Nephron progenitor cell (in vitro differentiated cells): ENCODE measurements at places on chromosomes 11 and 22.

DNA sequence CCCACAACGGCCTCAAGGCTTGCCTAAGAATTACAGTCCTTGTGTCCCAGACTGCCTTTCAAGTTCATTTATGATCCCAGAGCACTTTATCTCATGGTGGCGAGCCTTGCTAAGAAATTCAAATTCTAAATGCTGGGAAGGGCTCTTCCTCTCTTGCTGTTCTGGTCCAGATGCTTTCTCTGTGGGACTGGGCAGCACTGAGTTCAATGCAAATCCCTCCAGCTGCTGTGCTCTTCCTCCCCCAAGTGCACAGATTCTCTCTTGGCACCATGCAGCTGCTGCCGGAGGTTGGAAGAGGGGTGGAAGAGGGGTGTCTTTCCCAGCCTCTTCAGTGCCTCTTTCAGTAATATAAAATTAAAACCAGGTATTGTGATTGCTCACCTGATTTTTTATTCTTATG is 828.0 kb downstream of the DLG2 start:
- no peak for DNase-seq

GRCh38 chr22:48093981-48094380 is 1331.5 kb downstream of the TBC1D22A start:
- DNase-seq: no peak

DNA sequence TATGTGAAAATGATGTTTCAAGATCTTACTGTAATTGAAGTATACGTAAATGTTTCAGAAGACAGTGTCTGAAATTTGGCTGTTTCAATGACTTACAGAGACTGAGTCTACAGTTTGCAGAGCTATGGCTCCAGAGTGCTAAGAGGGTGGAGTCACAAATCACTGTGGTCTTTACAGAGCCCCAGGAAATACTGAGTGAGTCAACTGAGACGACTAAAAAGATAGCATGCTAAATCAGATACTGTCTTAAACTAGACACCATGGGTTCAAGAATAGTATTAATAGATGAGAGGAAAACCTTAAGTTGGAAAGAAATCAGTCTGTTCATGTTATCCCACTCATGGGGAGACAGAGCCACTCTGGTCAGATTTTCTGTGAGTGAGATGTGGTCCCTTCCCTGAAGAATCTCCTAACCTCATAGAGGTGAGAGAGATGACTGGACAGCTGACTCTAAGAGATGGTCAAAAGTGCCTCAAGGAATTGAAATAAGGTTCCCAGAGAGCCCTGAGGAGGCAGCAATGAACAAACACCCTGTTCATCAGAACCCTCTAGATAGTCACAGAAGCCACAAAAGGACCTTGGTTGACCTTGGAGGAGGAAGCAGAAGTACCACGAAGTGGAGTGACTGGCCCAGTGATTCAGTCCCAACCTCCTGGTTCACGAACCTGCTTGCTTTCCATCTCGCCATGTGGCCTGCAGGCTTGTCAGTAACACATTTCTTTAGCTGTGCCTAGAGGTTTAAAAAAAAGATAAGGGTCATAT is 30.2 kb downstream of the C11orf91 start:
- no peak for DNase-seq

DNA sequence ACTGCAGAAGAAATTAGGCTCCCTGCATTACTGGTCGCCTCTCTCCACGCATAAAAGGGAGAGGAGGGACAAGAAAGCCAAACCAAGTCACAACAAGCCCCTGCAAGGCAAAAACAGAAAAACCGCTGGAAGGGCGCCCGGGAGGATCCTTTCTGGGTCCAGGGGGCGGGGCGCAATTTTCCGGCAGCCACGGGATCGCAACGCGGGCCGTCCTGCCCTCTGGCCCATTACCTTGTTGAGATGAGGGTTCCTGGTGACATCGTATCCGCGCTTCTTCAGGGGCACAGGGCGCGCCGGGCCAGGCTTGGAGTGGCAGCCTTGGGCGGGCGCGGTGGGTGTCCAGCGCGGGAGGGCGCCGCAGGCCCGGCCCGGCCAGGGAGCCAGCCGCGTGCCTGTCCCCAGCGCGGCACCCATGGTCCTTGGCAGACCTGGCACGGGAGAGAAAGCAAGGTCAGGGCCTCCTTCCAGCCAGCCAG is 847 bp downstream of the ME3 start:
- DNase-seq: peak; percentile 51

DNA sequence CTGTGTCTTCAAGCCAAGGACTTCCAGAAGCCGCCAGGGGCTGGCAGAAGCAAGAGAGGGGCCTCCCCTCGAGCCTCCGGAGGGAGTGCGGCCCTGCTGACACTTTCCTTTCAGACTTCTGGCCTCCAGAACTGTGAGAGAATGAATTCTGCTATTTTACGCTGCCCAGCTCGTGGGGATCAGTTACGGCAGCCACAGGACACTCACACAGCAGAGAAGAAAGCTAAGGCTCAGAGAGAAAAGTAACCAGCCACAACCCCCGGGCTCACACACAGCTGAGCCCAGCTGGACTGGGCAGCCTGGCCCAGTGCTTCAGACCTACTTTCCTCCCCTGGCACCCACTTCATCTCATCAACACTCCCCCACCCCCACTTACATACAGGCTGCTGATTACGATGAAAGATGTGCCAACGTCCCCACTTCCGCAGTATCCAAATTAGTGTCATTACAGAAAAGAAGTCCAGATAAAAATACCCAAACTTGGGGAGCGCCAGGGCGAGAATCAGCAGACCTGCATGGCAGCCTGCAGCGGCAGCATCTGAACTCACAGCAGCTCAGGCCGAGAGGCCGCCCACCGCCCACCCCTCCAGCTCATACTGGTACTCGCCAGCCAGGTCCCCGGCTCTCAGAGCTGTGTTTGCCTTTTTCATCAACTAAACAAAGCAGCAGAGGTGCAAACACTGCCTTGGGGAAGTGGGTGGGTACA is 15.3 kb downstream of the PHF21B start:
- DNase-seq: no peak

- no peak for DNase-seq
Observed at GRCh38 chr22:20012741-20013331, 3.8 kb downstream of the ARVCF start.

- DNase-seq: no peak
Observed at GRCh38 chr11:126585388-126585773, 229.9 kb downstream of the ST3GAL4 start.

- DNase-seq: no peak
Observed at GRCh38 chr11:88288560-88288959, 49.0 kb downstream of the CTSC start.

DNA sequence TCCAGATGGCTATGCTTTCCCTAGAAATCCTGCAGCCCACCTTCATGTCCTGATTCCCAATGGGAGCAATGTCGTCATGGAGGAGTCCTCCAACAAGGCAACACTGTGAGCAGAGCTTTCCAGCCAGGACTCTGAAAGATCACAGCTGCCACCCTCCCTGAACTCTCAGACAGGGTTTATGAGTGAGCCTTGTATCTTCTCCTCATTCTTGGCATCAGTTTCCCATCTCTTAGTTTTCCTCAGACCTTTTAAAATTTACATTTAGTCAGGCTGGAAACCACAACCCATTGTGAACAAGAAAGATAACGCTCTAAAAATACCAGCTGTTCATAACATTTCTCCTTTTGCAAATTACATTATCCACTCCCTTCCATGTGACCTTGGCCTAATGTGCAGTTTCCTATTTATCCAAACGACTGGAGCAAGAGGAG is 15.6 kb upstream of the LYVE1 start:
- DNase-seq: no peak

DNA sequence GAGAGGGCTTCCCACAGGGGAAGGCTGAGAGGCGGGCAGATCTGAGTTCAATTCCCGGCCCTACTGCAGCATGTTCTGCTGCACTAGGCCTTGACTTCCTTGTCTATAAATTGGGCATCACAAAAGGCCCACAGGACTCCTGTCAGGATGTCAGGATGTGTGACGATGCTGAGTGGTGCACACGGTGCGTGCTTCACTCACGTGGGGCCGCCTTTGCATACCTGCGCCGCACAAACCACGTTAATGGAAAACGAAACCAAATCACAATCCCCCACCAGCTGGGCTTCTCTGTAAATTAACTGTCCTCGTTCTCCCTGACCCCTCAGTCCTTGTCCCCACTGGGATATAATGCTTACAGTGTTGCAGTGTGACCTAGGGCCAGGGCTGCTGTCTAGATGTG is 32.3 kb upstream of the TSPAN18 start:
- DNase-seq: no peak

DNA sequence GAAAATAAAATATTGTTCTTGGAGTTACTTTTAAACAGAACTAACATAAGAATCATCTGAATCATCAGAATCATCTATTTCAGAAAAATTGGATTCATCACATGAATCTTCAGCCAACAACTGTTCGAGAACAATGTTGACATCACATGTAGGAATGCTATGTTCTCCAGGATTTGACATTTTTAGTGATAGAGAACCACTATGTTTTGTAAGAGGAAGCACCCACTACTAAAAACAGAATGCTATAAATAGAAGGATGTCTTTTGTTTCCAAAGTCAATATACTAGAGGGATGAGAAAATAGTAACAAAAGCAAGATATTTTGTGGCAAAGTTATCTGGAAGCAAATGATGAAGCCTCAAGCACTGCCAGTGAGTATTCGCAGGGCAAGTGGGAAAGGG is 263.4 kb upstream of the DDI1 start:
- no peak for DNase-seq

- DNase-seq: no peak
Observed at GRCh38 chr22:45934659-45935341, 42.2 kb downstream of the WNT7B start.

- DNase-seq: no peak
Observed at GRCh38 chr11:91129596-91129995, 906.7 kb upstream of the CHORDC1 start.

DNA sequence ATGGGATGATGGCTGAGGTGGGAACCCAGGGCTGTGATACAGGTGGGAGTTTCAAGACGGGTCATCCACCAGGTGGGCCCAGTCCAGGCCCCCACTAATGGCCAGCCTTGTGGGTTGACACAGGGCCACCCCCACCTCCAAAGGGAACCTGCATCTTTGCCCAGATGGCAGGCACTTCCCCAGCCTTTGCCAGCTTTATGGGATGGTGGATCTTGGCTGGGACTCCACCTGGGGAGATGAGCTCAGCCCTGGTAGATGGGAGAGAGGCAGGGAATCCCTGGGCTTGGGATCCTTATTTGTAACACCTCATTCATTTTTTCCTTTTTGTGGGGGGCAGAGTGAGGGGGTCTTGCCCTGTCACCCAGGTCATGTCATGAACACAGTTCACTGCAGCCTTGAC is 33.4 kb downstream of the CD82 start:
- no peak for DNase-seq

- DNase-seq: no peak
Observed at GRCh38 chr22:46090631-46091201, 59.6 kb upstream of the PPARA start.

GRCh38 chr11:36558571-36559413 is 9.0 kb upstream of the RAG1 start:
- DNase-seq: no peak

- DNase-seq: no peak
Observed at GRCh38 chr11:27926981-27927481, 180.9 kb downstream of the KIF18A start.

DNA sequence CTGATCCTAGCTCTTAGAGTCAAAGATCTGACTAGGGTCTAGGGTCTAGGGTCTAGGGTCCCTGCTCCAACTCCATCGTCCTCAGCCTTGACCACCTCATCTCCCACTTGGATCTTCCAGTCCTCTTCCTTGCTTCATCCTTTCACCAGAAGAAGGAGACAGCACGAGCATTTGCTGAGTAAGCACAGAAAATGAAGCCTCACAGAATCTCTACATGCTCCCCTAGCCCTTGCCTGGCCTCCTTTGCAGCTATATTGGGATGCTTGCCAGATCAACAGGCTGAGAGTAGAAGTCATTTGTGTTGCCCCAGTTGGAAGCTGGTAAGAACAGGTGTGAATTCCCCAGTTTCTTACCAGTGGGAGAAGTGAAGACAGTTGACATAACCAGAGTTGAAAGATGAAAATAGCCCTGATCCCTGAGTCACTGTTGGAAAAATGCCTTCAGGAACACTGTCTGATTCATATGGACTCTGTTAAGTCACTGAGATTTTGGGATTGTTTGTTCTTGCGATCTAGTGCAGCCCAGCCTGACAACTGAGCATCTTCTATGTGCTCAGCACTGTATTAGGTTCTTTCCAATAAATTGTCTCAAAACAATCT is 552.5 kb downstream of the INSC start:
- no peak for DNase-seq

- no peak for DNase-seq
Observed at GRCh38 chr11:12771875-12772274, 97.7 kb downstream of the TEAD1 start.

- DNase-seq: no peak
Observed at GRCh38 chr11:74014880-74015279, 6.0 kb upstream of the UCP3 start.

GRCh38 chr11:126035718-126036117 is 26.9 kb downstream of the CDON start:
- DNase-seq: no peak

GRCh38 chr11:4862447-4863236 is 13.6 kb upstream of the OR51S1 start:
- DNase-seq: no peak

GRCh38 chr11:64831411-64831891 is 13.0 kb downstream of the CDC42BPG start:
- DNase-seq: no peak
